ENCODE measurements at places on chromosomes 5 and 9.

GRCh38 chr5:167861129-167861927 is 430.1 kb upstream of the WWC1 start:
- no peak for DNase-seq

GRCh38 chr5:31434898-31435297 is 97.0 kb downstream of the DROSHA start:
- DNase-seq = no peak

DNA sequence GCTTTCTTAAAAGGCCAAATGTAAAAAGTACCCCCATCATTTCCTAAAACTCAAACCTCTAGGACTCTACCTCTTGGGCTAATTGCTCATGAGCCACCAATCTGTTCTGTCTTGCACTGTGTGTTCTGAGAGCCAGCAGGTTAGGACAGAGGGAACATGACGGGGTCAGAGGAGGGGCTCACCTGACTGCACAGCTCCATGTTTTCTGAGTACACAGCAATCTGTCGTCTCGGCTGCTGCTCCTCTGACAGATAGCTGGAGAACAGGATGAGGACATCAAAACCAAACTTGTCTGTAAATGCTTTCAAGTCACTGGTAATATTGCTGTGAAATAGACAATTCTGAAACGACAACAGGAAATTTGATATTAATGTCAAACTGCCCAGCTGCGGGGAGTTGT is 50.9 kb upstream of the PCA3 start:
- DNase-seq = no peak

DNA sequence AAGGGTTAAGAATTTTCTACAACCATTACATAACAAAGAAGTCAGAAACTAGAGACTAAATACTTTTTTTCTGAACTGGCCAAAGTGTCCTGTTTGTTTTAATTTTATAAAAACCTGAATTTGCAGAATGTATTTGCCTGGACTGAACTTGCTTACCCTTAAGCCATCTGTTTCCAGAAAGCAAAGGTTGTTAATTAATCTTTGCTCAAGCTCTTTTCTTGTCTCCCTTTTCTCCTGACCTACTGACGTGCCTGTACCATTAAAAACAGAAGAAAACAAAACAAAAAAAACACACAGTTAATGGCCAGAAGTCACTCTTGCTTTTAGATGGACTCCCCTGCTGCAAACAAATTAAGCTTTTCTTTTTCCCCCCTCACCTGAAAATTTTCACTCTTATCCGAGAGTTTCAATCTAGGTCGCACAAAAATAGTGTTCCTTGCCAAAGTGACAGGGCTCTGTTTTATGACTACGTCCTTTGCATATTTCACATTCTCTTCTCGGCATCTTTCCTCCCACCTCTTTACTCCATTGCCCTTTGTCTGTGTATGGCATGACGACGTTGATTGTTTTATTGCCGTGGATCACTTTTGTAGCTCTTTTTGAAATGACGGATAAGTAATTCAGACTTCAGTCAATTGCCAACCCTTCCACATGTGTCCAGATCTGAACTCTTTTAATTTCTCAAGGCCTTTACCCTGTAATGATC is 333.8 kb upstream of the GRIN3A start:
- no peak for DNase-seq

- DNase-seq = no peak
Observed at GRCh38 chr5:143033535-143034250, 263.5 kb downstream of the ARHGAP26 start.
